ENCODE measurements at places on chromosomes 13 and 19.

GRCh38 chr13:23427881-23428528 lies 5.5 kb downstream of the SACS start:
- no peak for DNase-seq

DNA sequence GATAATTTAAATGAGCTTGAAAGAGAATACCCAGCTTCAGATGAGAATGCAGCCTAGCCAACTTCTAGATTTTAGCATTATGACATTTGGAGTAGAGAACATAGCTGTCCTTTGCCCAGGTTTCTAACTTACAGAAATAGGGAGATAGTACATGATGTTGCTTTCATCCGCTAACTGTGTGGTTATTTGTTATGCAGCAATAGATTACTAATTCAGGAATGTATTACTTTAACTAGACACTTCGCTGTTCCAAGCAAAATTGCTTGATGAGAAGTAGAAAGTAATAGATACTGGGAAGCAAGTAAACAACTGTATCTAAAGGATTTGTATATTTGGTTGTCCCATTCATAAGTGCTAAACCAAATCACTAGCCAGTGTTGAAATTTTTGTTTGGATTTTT lies 790.9 kb upstream of the PRR20A start:
- no peak for DNase-seq

- DNase-seq: no peak
Measured at GRCh38 chr19:4152241-4152998, 1.0 kb upstream of the CREB3L3 start.

DNA sequence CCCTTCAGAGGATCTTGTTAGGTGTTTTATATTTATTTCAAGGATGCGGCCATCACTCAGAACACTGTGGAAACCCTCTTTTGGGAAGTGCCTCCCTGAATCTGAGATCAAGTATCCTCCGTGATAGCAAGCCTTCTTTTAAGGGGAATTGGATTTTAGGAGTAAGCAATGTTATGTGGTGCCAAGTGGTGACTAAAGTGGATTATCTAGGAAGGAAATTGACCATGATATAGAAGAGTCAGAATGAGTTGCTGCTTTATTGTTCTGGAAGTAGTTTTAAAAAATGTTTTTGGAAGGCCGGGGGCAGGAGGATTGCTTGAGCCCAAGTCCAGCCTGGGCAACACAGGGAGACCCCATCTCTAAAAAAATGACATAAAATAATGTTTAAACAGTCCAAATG lies 6.7 kb downstream of the ERCC5 start:
- no peak for DNase-seq

GRCh38 chr19:3699741-3700241 lies 477 bp downstream of the PIP5K1C start:
- no peak for DNase-seq

GRCh38 chr13:44309794-44310757 lies 63.5 kb upstream of the SERP2 start:
- DNase-seq: no peak

- DNase-seq: no peak
Measured at GRCh38 chr13:107066355-107066754, 498.4 kb upstream of the ARGLU1 start.

DNA sequence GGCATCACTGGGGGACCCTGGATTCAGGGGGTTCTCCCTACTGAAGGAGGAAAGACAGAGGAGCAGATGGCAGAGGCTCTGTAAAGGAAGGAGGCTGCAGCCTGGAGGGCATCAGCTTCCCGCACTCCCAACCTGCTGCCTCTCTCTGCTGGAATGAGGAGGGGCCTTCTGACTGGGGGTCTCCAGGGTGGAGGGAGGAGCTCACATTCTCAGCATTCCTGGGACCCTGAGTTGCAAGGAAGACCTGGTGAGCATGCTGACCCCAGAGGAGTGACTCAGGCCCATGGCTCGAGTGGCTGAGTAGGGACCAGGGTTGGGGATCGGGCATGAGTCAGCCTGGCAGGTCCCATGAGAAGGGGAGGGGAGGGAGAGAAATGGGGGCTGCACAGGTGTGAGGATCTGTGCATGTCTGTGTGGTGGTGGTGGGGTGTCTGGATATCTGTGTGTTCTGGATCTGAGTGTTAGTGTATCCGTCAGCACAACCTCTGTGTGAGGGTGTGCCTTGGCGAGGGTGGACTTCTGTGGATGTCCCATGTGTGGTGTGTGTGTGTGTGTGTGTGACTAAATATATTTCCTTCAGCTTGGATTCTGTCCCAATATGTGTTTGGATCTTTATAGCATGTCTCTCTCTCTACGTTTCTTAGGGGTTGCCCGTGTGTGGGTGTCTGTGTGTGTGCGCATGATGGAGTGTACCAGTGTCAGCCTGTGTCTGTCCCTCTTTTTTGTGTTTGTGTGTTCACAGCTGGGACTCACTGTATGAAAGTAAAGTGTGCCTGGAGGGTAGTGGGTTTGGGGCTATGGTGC lies 4.6 kb downstream of the AXL start:
- no peak for DNase-seq

DNA sequence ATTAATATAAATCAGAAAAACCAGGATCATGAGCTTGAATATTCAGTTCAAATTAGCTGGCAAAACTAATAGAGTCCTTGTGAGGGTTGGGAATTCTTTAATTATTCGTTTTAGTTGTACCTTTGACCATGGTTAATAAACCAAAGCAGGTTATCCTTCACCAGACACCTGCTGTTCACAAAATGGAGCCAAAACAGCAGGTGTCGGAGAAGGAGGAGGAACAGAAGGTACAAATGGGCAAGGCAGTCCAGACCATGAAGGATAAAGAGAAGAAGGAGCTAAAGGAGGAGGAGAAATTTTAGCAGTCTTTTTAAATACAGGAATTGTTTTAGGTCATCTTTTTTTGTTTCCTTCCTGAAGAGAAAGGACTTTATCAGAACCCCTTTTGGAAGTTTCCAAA lies 106.1 kb downstream of the NHLRC3 start:
- no peak for DNase-seq

DNA sequence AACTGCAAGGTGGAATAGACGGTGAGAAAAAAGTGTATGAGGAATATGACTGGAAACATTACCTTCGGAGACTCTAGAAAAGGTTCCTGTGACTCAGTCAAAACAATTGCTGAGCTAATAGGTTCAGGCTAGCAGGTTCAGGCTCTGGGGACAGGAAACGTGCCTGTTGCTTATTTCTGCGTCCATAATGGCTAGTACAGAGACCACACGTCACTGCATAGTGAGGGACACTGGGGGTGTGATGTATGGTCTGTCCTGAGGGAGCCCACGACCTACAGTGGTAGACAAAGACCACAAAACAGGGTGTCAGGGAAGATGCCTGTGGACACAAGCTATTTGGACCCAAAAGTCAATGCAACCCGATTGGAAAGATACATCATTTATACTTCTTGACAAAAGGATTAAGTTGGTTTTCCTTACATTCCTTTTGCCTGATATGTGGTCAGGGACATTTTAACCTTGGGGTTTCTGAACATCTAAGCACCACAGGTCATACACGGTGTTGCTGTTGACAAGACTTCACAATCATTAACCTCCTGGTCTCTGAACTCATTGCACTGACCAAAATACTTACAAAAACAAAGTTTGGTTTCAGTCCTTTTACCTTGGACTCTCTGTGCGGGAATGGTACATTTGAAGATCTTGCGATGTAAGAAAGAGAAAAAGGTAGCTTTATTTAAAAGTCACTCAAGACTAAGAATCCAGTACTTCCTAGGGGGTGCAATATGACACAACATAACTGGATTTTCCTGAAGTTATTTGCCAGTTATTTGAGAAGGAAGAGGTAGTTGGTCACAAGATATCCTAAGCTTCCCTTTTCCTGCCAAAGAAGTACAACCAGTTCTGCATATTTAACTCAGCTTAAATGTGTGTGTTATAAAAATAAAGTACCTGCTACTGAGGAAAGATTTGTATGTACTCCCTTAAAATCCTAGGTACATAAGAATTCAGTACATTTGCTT lies 20.0 kb downstream of the CRYL1 start:
- no peak for DNase-seq

- DNase-seq: no peak
Measured at GRCh38 chr19:2555422-2556220, 79.7 kb downstream of the GADD45B start.

GRCh38 chr13:94662274-94662945 lies 49.9 kb downstream of the SOX21 start:
- no peak for DNase-seq

DNA sequence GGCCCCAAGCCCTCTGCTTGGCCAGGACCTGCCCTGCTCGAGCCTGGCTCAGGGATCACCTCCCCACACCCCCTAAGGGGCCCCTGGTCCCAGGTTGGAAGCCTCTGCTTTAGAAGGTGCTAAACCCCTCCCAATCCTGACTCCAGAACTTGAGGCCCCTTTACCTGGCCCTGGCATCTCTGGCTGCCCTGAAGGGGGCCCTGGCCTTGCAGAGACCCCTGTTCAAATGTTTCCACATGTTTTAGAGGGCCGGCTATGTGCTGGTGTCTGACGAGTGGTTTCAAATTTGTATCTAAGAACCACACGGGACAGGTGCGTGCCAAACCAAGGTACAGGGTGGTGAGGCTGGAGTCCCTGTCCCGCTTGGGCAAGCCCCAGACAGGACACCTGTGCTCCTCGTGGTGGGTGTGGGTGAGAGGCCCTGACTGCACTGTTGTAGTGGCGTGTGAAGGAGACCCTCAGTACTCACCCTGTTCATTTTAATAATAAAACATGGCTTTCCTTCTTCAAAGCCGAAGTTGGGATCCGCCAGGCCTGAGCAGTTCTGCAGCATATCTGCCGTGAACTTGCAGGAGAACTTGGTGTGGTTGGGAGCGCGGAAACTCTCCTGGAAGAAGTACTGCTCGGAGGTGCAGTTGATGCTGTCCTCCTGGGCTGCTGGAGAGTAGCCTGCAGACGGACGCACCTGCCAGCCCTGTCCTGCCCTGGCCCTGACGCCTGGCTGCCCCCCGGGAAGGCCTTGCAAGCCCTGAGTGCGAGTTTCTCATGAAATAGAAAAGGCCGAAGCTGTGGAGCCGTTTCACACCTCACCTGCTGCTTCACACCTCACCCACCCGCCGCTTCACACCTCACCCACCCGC lies 5.4 kb downstream of the ATP4B start:
- no peak for DNase-seq
